ENCODE measurements at places on chromosomes 13 and 19.

- no peak for DNase-seq
Observed at GRCh38 chr19:38387550-38388348, at the start of gene GGN. GGN (minus strand) TSS chr19:38388034; CDS start chr19:38387261, 773 bp downstream.

DNA sequence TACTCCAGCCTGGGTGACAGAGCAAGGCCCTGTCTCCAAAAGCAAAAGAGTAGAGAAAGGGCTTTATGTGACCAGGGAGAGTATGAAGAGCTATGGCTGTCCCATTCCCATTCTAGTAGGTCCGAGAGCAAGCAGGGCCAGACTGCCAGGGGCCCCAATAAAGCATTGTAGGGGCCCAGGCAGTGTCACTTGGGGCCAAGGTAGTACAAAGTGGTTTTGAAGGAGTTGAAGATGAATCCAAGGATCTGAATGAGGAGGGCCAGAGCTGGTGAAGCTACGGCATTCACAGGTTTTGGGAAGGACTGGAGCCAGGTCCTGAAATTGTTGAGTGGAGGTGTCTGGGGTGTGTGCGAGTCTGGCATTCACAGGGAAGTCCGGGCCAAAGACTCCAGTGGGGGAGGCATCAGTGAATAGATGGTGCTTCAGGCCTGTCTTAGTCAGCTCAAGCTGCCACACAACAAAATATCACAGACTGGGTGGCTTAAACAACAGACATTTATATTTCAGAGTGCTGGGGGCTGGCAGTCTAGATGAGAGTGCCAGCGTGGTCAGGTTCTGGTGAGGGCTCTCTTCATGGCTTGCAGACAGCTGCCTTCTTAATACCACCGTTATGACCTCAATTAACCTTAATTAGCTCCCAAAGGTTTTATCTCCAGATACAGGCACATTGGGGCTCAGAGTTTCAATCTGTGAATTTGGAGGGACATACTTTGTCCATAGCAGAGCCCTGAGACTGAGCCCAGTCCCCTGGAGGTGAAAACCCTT, 9.9 kb downstream of the NACC1 start:
- no peak for DNase-seq

GRCh38 chr19:32053376-32053775, 292.0 kb upstream of the ZNF507 start:
- no peak for DNase-seq

DNA sequence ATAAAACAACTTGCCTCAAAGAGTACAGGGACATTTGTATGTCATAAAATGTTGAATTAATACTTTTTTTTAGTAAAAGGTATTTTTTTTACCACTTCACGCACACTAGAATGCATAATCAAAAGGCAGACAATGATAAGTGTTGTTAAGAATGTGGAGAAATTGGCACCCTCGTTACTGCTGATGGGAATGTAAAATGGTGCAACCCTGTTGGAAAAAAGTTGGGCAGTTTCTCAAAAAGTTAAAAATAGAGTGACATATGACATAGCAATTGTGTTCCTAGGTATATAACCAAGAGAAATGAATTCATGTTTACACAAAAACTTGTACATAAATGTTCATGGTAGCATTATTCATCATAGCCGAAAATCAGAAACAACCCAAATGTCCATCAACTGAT, 109.5 kb downstream of the PIBF1 start:
- DNase-seq, result no peak

- DNase-seq, result no peak
Observed at GRCh38 chr19:48363500-48363809, 285 bp downstream of the TMEM143 start.

GRCh38 chr13:68982961-68983619, 1124.5 kb upstream of the ATXN8OS start:
- DNase-seq, result no peak

- no peak for DNase-seq
Observed at GRCh38 chr13:44160591-44161191, 212.9 kb upstream of the SERP2 start.

- DNase-seq, result no peak
Observed at GRCh38 chr19:1408300-1409203, 1.2 kb downstream of the DAZAP1 start.

- DNase-seq, result no peak
Observed at GRCh38 chr19:29672933-29673336, 7.7 kb downstream of the PLEKHF1 start.

DNA sequence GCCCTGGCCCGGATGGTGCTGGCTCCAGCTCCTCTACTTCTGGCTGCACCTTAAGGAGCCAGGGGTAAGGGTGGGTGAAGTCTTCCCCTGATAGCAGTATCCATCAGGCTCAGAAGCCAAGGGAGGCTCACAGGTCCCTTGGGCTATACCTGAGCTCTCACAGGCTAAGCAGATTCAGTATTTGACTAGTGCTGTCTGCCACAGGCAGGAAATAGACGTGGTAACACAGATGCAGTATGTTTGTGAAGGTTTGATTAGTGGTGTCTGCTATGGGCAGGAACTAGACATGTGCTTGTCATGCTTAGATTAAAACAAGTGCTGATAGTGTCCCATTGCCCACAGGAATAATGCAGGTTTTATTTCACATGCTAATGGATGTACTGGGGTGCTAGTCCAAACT, 4.0 kb downstream of the SYT5 start:
- DNase-seq, result no peak

Data from cortex of kidney (tissue), 1 donor.